ENCODE measurements at places on chromosomes 11 and 22.

DNA sequence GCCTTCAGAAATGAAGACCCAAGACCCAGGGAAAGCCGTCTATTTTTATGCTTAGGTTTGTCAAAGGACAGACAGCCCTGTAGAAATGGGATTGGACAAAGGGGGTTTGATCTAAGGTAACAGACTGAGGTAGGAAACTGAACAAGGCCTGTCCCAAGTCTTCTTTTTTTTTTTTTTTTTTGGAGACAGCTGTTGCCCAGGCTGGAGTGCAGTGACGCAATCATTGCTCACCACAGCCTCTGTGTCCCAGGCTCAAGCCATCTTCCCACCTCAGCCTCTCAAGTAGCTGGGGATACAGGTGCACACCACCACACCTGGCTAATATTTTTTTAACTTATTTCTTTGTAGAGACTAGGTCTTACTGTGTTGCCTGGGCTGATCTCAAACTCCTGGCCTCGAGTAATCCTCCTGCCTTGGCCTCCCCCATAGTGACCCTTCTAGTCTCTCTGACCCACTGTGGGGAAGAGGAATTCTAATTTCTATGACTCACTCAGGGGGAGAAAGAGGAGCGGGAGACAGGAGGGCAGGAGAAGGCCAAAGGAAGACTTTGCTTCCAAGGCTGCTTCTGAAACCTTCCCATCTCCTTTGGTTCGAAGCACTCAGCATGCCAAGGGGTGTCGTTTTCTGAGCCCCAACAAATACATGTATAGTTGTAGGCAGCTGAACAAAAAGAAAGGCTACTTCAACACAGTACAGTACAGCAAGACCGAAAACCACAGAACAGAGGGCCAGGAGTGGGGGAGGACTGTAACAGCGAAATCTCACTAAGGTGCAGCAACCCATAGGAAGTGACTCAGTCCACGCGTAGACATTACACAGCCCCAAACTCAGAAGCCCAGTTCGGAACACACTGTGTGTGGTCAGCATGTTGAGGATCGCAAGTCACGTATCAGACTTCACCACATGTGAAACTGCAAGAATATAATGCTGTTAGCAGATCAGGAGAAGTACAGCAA lies 872 bp downstream of the TMA7B start:
- peak; percentile 60 for DNase-seq

DNA sequence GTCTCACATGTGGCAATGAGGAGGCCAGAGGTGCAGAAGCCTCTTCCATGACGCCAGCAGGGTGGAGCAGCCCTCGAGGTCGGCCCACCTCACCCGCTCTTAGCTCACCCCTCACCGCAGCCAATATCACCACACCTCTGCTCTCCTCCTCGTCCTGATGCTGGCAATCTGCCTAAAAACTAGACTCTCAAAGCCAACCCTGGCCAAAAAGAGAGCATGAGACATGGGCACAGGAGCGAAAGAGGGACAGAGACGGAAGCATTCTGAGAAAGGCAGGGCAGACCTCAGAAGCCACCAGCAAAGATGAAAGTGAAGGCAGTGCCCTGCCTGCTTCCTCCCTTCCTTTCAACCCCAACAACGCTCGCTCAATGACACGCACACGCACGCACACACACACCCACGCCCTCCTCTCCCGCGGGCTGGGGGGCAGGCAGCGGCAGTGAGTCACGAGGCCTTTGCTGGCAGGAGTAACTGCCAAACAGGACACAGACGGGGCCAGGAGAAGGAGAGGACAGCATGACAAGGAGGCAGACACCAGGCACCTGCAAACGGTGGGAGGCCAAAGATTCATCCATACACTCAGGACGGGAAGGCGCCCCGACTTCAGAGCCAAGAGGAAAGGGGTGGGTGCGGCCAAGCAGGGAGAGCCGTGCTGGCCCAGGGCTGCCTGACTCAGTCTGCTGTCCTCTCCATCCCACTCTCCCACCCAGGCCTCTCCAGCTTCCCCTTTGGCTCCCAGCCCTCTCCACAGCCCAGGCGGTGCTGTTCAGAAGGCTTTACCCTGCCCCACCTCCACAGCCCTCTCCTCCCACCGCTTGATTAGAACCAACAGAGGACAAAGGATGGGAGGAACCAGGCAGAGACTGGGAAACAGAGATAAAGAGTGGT lies 11.4 kb downstream of the IGSF9B start:
- DNase-seq: peak; percentile 72

DNA sequence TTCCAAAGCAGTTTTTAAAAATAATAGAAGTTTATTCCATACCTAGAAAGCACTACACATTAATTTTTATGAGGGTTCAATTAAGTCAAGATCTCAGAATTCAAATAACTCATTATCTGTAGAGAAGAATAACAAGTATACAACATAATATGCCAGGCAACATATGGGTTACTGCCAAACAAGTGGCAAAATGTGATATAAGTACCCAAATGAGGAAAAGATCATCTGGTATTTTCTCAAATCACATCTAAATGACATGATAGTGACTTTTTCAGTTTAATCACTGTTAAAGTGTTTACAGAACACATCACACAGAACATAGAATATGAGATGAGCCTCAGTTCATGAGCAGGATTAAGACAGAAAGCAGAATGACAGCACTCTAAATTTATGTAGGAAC lies 123.3 kb downstream of the FCHSD2 start:
- DNase-seq: no peak

DNA sequence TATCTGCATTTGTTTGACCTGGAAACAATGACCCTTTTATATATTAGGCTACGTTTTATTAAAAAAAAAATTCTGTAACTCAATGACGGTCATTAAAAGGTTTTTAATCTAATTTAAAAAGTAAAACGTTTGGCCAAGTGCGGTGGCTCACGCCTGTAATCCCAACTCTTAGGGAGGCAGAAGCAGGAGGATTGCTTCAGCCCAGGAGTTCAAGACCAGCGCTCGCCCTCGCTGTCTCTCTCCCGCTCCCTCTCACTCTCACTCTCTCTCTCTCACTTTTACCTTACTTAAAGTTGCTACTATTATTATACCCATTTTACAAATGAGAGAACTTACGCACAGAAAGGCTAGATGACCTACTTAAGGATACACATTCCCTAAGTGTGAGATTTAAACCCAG lies 814 bp upstream of the NARS2 start:
- no peak for DNase-seq

DNA sequence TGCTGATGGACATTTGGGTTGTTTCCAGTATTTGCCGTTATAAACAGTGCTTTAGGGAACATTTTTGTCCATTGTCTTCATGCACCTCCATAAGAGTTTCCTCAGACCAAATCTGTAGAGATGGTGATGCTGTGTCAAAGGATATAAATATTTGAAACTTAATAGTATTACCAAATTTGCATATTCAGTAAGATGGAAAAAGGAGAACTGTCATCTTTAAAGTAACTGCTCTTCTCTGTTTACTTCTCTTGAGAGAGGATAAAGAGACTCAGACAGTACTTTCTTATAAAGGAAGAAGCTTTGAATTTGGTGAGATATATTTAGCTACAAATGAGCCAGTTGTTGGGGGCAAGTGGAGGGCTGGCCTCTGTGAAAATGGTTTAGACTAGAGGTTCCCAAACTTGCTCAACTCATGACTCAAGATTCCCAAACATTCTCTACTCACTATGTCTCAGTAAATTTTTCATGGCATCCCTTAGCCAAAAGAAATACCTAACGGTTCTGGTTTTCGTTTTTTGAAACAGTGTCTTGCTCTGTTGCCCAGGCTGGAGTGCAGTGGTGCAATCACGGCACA lies 26.2 kb downstream of the SHISA8 start:
- no peak for DNase-seq

DNA sequence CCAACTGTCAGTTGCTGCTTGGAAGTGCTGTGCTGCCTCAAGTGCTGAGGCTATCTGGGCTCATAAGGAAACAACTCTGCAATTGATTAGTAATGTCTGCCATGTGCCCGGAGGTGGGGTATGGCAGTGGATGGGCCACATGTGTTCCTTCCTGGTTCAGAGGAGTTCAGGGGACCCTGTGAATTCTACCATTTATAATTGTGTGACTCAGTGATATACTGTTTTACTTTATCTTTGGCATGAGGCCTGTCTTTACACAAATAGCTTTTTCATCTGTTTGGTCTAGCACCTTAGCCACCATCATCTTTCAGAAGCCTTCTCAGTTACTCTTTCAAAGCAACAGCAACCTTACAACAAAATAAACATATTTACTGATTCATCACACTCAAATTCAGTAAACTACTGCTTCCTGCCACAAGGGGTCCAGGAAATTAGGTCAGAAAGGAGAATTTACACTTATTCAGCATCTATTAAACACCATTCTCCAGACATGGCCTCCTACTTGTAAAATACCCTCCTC lies 20.9 kb downstream of the DKK3 start:
- DNase-seq: no peak

- no peak for DNase-seq
Measured at GRCh38 chr11:65288706-65289536, 25.7 kb upstream of the CDC42EP2 start.

DNA sequence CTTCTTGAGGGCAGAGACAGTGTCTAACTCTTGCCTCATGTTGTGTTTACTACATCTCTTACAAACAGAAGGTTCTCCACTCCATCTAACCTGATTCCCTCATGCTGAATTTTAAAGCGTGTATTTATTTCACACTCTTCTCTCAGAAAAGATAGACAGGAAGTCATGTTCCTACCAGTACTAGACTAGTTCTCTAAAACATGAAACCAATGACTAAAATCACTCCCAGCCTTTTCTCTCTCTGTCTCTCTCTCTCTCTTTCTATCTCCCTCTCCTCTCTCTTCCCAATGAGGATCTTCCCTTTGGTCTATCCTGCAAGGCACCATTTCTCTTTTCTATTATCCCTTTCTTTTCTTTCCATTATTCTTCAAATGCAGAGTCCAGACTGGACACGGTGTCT lies 391.9 kb upstream of the CADM1 start:
- no peak for DNase-seq

DNA sequence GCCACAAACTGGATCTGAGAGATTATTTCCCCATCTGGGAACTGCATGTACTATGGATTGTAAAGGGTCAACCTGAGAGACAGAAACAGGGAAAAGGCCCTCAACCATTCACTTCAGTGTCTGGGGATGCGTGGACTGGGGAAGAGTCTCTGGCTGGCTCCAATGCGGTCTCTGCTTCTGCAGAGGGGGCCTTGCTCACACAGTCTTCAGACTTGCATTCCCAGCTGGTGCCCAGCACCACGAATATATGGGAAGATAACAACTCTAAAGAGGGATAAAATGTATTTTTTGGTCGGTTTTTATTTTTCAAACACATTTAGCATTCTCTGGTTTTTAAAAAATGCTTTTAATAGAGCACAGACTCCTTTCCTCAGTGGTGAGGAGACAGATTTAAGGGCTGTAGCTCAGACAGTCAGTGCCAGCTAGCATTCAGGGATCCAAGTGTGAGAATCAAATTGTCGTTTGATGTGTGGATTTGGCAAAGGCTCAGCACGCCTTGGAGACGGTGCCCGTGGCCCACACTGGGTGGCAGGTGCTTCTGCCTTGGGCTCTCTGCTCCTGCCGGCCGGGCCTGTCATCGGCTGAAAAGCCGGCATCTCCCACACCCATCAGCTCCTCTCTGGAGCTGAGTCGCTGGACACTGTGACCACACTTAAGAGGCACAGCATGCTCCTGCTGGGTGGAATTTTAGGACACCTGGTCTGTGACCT lies 8.0 kb upstream of the EFCAB6 start:
- no peak for DNase-seq

GRCh38 chr11:9639099-9639498 lies 24.8 kb upstream of the SWAP70 start:
- no peak for DNase-seq

DNA sequence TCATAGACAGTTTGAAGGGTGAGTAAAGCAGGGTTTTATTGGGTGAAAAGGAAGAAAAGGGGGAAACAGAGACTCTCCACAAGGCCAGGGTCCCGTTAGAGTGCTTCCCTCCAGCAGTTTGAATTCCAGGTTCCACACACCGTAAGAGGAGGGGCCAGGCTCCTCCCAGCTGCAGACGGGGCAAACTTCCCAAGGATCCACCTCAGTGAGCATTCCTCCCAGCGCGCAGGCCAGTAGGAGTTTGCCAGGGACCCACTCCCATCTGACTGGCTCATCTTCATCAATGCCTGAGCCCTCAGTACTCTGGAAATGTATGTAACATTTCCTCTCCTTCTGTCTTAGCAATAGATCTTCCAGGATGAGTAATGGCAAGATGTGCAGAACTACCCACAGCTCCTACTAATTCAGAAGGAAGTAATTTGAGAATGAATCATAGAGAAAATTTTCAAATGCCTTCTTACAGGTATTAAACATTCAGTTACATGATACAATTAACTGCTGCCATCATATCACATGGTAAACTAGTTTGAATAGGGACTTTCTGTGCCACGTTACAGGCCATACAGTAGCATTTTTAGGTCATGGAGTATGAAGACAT lies 34.0 kb upstream of the TRPC6 start:
- DNase-seq: no peak

DNA sequence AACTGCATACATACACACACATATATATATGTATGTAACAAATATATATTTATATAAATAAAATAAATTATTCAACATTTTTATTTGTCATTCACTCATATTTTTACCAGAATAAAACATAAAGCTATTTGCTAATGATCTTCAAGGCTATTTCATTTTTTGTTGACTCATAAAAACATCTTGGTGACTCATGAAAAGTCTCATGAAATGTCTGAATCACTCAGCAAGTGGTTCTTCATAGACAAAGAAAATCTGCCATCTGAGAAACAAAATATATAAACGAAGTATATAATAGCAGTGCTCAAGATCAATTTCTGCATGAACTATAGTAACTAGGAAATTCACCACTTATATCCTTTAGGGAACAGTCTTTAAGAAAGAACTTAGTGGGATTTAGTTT lies 764.8 kb upstream of the FAT3 start:
- DNase-seq: no peak

DNA sequence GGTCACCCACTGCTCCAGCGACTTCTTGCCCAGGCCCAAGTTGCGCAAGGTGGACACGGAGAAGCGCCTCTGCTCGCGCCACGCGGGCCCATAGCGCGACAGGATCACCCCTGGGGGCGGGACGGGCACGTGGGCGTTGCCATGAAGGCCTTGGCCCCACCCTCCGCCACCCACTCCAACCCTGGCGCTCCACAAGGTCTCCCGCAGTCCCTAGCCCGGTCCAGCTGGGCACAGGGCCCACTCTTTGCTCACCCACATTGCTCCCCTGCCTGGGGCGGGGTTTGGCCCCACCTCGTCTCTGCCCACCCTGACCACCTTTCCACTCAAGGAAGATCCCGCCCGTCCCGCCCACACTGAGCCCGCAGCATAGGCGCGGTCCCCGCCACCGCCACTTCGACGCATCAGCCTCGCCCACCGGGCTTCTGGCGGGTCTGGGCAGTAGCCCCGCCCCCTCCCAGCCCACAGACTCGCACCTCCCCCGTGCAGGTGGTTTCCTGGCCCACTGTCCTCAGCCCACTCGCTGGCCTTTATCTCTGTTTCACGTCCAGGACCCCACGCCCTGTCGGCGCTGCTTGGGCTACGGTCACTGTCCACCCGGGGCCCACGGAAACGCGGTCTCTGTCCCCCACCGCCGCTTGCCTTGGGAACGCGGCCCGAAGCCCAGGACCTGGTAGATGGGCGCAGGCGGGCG lies 12.3 kb upstream of the CYP2D6 start:
- no peak for DNase-seq

DNA sequence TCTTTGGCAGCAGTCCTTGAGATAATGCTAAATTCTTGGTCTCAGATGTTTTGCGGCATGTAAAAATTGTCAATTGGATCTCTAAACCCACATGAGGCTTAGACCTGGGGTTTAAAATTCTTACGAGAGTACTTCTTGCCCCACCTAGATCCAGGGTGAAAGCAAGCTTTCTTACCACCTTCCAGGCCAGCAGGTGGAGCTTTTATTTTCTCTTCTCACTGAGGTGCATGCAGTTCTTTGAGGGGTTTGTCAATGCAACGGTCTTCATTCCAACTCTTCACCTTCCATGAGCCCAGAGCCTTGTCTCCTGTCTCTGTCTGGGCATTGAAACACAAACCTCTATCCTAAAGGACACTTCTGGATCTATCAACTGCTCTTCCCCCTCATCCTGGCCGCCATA lies 154.1 kb downstream of the MYO18B start:
- DNase-seq: no peak

Data from stimulated activated CD8-positive, alpha-beta memory T cell treated with anti-CD3 and anti-CD28 coated beads, Interleukin-4, amount 100 ng/mL, for 24 hours (primary cell).